Smooth muscle cell of the brain vasculature (primary cell): ENCODE measurements at places on chromosomes 3 and 15.

DNA sequence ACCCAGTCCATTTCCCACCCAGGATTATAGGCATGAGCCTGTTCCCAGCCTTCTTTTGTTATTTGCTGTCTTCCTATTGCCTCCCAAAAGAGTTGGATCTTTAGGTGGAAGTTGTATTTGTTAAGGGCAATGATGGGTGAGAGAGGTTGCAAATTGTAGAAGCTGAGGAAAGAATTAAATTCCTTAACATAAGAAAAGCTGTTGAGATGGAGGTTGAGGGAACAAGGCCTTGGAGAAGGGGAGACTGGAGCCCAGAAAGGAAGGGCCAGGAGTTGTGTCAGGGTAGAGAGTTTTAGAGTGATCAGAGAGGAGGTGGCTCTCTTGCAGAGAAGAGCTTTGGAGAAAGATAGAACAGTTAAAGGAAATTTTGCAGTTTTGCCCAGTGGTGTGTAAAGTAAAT, 46.8 kb downstream of the PLS1 start:
- DNase-seq = no peak

- no peak for DNase-seq
Measured at GRCh38 chr3:146781606-146782005, 176.5 kb upstream of the PLSCR5 start.

DNA sequence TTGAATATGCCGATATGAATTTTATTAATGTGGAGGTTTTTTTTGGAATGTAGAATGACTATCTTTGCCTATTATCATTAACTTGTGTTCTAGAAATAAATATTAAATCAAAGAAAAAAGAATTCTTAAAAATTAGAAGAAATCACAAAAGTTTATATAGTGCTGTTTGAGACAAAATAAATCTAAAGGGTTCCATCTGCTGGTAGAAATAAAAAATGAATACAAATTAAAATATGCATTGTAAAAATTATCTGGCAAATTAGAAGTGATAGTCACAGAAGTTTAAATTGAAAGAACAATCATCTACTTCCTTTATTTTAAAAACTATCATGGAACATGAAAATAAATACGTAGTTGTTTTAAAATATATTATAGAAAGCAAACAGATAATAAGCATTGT, 22.7 kb upstream of the ZBTB20 start:
- no peak for DNase-seq

- no peak for DNase-seq
Measured at GRCh38 chr3:51968170-51968775, 1.0 kb upstream of the PCBP4 start.

DNA sequence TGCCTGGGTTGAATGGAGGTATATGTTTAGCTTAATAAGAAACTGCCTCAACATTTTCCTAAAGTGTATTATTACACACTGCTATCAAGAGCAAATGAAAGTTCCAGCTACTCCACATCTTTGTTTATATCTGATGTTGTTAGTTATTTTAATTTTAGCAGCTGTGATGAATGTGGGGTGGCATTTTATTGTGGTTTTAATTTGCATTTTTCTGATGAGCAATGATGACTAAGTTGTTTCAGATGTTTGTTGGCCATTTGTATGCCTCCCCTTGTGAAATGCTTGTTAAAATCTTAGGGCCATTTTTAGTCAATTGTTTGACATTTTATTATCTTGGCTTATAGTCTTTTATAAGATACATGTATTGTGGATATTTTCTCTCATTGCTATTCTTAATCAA, 260.4 kb upstream of the SLCO3A1 start:
- DNase-seq = no peak

DNA sequence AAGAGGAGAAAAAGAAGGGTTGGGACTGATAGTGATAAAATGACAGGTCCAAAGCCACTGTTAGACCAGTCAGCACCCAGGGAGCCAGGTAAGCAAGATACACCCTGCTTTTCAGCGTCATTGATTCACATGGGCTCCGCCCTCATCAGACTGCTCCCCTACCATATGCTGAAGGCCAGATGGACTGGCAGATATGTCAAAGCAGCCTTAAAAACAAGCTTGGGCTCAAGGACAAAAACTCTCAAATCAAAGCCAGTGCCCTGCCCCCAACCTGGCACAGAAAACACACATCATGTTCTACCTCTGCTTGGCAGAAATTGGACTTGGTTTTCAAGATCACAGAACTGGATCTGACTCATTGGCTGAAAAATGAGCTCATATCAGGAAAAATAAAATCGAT, 33.4 kb downstream of the SH3BP5 start:
- no peak for DNase-seq

DNA sequence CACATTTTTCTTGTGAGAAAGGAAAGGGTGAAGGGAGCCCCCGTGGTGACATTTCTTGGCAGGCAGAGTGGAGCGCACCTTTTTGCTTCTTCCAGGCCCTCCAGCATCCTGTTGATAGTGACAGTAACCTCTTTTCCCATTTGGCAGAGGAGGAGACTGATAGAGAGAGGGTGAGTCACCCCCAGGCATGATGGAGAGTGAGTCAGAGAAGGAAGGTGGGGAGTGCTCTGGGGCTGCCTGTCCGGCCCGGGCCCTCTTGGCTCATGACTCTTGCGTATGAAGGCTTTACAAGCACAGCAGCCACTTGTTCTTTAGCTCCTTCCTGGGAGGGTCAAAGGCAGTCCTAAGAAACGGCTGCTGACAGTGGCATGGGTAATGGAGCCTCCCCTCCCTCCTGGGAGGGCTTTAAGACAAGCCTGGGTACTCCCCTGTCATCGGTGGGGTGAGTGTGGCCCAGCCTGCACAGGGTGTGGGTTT, 16.0 kb downstream of the ANKRD63 start:
- peak; percentile 76 for DNase-seq

DNA sequence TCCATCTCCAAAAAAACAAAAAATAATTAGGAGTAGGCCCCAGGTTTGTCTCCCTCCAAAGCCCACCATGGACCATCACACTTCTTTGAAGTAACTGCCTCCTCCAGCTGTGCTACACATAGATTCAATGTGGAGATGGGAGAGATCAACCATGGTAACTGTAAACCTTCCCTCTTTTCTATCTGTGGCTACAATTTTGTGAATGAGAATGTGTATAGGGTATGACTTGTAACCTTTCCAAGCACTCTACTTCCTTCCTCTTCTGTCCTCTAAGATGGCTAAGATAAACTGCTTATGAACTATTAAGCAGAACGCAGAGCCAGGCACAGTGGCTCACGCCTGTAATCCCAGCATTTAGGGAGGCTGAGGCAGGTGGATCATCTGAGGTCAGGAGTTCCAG, 55.5 kb upstream of the ATP11B start:
- no peak for DNase-seq

DNA sequence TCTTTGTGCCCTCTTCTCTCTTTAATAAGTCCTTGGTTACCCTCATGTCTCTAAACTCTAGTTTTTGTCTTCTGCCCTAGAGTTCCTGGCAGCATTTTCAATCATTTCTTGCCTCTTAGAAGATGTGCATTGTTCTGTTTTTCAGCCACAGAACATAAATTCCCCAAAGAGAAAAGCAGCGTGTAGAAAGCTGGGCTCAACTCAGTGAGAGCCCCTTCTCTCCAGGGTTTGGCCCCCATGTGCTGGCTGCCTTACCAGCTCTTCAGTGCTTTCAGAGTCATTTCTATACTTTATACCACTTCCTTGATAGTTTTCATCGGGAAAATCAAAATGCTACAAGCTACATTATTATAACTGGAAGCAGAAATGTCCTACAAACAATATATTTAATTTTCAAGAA, 369.1 kb upstream of the GRM7 start:
- no peak for DNase-seq

DNA sequence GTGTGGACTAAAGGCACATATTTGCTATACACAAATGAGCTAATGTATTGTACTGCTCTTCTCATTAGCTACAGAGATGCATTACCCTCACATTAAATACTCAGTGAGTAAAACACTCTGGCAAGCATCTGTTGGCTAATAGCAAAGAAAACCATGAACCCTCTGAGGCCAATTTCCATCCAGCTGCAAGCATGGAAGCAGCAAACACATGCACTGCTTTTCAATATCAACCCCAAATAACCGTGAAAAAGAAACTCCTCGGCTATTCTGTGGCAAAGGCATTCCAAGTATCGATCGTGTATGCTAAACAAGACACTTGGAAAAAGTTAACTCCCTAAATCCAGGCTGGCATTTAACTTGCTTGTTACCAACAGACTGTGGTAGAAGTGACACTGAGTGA, 67.0 kb downstream of the PEAK1 start:
- DNase-seq = no peak

DNA sequence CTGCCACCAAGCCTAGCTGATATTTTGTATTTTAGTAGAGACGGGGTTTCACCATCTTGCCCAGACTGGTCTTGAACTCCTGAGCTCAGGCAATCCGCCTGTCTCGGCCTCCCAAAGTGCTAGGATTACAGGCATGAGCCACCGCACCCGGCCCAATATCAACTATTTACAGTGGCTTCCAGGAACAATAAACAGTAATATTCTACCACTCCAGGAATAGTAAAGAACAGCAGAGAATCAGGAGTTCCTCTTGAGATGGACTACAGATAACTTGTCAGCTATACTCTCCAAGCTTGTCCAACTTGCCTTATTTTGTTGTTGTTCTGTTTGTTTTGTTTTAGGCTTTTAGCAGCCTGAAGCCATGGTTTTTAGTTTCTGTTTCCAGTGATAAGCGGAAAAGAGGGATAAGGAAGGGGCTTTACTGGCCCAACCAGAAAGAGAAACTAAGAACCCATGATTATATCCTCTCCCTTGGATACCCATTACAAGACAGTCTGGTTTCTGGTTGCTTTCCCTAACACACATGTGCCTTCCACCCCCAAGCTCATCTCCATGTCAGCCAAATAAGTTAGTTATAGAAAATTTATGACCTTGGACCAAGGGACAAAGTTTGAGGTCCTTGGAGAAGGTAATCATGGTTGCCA, 36.7 kb downstream of the ARHGEF3 start:
- DNase-seq = no peak

GRCh38 chr15:80450811-80451321, 46.7 kb downstream of the ARNT2 start:
- peak; percentile 98 for DNase-seq

DNA sequence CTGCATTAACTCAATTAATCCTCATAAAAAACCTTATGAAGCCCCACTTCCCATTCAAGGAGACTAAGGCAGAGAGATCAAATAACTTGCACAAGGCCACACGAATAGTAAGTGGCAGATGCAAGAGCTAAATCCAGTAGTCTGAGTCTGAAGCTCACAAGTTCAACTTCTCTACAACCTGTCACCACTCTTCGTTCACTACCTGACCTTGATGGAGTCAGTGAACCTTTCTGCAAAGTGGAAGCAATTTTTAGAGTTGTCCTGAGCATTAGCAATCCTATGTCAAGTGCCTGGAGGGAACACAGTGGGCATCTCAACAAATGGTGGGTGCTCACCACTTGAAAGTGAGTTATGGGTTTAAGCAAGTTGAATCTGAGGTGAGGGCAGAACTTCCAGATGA, 2.1 kb upstream of the SPINT1 start:
- no peak for DNase-seq

DNA sequence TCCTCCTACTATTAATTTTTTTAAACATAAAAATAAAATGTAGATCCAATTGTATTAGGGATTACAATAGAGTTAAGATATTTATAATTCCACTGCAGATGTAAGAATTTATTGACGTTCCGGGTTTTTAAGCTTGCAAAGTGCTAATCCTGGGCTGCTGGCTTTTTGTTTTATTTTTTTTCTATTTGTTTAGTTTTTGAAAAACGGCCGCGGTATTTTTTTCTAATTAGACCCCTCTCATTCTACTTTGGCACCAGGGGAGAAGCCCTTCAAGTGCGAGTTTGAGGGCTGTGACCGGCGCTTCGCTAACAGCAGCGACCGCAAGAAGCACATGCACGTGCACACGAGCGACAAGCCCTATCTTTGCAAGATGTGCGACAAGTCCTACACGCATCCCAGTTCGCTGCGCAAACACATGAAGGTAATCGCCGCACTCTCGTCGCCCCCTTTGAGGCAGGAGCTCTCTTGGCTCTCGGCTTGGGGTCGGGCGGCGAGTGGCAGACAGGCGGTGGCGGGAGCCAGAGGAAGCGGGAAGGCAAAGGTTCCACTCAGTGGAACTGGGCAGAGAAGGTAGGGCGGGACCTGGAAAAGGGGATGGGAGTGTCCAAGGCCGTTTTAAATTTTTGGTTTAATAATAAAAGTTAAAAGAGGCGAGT, 3.2 kb downstream of the ZIC1 start:
- no peak for DNase-seq

DNA sequence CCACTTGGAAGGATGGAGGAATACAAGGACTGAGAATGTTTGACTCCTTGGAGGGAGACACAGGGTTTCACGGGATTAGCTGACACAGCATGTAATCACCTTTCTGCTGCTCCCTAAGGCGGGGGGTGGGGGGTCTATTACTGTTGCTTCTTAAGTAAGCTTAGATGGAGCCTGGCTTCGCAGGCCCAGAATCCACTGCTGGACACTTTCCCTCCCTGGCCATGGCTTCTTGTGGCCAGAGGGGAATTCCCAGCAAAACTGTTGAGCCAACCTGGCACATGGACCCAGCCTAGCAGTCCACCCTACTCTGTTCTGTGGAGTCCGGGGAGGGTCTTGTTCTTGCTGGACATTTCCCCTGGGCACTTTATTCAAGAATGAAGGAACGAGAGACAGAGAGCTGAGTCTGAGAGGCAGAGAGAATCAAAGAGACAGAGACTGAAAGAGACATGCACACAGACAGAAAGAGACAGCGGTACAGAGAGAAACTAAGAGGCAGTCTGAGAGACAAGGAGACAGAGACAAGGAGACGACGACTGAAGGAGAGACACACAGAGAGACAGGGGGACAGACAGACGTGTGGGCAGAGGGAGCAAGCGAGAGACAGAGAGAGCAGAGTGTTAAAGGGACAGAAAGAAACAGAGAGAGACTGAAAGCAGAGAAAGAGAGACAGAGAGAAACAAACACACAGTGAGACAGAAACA, 55.6 kb upstream of the DLG1 start:
- DNase-seq = no peak

- DNase-seq = no peak
Measured at GRCh38 chr3:45724911-45725310, 35.7 kb downstream of the SACM1L start.

DNA sequence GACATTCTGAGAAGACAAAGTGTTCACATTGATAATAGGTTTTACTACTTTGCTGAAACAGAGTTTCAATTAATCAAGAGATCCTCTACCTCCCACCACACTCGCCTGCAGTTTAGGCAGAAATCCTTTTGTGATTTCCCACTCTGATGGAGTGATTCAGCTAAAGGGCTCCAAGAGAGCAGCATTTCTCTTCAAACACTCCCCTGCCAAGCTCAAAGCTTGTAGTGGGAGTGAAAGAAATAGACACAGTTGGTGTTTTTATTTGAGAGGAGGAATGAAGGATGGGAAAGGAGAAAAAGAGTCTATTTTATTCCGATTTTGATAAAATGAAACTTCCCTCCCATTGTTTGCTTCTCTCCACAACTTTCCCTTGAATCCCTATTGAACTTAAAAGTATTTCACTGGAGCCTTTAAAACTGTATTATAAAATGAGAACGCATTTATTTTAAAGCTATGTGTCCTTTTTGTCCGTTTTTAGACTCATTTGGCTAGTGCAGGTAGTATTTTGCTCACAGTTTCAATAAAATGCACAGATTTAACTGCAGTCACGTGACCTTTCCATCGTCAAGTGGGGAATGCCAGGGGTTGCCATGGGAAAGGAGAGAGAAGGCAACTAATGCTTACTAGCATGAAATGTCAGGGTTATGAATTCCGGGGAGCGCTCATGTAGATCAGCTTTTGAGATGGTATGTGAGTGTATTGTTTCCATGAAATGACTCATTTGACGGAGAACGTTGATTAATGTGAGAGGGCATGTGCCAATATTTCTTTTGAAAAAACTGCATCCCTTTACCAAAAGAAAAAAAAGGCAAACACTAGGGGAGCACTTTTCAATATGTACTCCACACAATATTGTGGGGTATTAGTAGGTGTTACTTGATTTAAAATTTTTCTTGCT, 7.7 kb upstream of the OSBPL11 start:
- DNase-seq = no peak
